ENCODE measurements at places on chromosomes 7 and 10.

DNA sequence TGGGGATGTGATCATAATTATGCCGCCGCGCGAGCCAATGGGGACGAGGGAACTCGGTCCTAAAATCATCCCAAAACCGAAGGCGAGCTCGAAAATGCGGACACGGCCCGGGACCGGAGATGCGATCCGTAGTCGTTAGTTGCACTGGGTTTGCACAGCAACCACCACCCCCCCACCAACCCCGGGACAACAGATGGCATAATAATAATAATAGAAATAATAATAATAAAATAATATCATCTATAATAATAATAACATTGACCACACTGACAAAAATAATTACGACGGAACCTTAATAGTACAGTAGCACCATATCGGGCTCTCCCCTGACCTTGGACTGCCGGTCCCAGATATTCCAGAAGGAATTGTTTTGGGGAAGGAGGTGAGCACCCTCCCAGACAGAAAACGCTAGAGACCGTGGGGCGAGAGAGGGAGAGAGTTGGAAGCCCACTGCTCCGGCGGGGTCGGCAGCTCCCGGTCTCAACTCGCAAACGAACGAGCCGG, 1.1 kb upstream of the EMX2 start:
- peak; percentile 56 for DNase-seq

- no peak for DNase-seq
Observed at GRCh38 chr7:124943472-124943871, 13.8 kb upstream of the POT1 start.

GRCh38 chr10:12663863-12664262, 314.5 kb downstream of the CAMK1D start:
- no peak for DNase-seq

- no peak for DNase-seq
Observed at GRCh38 chr7:51275532-51275931, 41.1 kb downstream of the COBL start.

DNA sequence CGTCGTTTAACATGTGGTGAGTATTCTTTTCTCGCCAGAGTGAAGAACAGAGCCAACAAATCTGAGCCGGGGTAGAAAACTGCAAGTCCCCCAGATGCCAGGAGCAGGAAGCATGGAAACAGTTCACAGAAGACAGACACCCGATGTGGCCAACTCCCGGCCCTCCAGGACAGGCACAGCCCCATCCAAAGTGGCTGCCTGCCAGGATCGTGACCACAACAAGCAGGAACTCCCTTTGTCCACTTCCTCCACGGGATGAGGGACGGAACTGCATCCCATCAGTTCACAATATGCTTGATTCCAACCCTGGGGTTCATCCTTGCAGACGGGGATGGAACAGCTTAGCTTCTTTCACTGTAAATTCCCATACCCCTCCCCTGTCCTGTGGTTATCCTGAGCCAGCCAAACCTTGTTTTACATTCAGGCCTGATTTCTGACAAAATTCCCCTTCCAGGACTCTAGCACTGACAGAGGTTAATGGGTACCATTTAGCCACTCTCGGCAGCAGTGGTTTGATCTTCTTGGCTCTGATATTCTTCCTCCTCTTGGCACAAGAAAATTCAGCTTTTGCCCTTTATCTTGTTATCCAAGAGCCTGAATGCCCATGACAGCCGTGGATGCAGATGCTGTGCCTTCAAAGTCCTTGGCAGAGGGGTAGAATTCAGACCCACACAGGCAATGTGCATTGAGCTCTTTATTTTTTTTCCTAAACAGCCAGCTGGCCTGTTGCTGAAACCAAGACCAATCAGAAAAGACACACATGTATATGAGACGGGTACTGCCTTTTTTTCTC, 105.5 kb upstream of the FAM204A start:
- peak; percentile 60 for DNase-seq

DNA sequence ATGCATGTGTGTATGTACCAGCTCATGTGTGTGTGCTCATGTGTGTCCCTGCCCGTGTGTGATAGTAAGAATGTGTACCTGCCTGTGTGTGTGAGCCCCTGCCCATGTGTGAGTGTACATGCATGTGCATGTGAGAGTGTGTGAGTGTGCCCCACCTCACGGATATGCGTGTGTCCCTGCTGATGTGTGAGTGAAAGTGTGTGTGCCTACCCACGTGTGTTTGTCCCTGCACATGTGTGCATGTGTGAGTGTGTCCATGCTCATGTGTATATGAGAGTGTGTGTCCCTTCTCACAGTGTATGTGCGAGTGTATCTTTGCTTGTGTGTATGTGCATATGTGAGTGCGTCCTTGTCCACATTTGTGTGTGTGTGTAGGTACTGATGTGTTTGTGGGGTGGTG, 69.6 kb downstream of the CDH23 start:
- no peak for DNase-seq

DNA sequence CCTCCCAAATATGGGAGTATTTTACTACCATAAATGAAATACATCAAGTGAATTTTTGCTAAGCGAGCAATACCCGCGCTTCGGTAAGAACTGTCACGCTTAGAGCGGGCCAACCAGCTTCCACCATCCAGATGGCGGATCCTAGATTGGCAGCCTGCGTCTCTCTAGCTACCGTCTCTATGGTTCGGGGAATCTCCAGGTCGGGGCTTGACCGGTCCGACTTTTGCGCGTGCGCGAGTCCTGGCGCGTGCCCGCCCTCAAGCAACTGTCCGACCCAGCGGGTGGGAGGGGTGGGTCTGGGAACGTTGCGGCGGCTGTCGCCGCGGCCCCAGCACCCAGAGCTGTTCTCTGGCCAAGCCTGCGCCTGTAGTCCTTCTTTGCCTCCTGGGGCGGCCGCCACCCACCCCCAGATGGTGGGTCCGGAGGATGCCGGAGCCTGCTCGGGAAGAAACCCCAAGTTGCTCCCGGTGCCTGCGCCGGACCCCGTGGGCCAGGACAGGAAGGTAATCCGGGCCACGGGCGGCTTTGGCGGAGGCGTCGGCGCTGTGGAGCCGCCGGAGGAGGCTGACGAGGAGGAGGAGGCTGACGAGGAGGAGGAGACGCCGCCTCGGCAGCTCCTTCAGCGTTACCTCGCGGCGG, at the start of gene TBC1D12:
TSS of gene TBC1D12 (plus strand) at position 338 of the 639 bp plus-strand sequence. CDS start at position 411, 73 bp downstream.
- peak; percentile 96 for DNase-seq

DNA sequence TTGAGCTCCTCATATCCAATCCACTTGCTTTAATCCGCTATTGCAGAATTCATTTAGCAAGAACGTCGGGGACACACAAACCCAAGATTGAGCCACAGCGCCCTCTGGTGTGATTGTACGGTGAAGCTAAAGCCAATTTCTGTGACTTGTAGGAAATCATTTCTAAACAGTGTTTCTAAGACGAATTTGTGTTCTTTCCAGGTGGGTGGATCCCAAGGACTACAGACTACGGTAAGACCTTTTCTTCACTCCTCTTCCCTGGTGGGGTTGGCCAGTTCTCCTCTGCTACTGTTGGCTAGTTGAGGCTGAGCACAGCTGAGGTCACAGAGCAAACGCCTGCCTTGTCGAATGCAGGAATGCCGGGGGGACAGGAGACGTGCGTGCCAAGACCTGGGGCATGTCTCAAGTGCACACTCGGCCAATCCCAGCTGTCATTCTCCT, 5.2 kb downstream of the DMBT1 start:
- peak; percentile 87 for DNase-seq

GRCh38 chr10:25142116-25142864, 32.5 kb upstream of the GPR158 start:
- DNase-seq, result no peak
